ENCODE measurements at places on chromosomes 16 and 17.
A peak's percentile ranks its signal among the peaks of the same experiment; 100 is the strongest.

DNA sequence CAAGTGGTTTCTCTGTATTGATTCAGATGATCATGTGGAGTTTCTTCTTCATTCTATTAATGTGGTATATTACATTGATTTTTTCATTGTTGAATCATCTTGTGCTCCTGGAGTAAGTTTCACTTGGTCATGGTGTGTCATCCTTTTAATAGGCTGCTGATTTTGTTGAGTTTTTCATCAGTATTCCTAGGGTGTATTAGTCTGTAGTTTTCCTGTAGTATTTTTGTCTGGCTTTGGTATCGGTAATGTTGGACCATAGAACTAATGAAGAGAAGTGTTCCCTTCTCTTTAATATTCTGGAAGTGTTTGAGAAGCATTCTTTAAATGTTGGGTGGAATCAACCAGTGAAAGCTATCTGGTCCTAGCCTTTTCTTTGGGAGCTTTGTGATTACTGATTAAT is 99.0 kb downstream of the OMG start:
- no peak for DNase-seq

DNA sequence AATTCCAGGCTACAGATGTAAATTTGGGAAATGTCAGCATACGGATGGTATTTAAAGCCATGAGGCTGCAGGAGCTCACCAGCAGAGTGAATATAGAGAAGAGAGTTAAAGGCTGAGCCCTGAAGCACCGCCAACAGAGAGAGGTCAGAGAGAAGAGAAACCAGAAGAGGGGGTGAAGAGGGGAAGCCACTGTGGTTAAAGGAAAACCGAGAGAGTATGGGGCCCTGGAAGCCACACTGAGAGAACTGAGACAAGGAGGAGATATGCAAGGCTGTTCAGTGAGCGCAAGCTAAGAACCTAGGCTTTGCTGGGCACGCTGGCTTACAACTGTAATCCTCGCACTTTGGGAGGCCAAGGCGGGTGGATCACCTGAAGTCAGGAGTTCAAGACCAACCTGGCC is 24.6 kb downstream of the COPRS start:
- no peak for DNase-seq

DNA sequence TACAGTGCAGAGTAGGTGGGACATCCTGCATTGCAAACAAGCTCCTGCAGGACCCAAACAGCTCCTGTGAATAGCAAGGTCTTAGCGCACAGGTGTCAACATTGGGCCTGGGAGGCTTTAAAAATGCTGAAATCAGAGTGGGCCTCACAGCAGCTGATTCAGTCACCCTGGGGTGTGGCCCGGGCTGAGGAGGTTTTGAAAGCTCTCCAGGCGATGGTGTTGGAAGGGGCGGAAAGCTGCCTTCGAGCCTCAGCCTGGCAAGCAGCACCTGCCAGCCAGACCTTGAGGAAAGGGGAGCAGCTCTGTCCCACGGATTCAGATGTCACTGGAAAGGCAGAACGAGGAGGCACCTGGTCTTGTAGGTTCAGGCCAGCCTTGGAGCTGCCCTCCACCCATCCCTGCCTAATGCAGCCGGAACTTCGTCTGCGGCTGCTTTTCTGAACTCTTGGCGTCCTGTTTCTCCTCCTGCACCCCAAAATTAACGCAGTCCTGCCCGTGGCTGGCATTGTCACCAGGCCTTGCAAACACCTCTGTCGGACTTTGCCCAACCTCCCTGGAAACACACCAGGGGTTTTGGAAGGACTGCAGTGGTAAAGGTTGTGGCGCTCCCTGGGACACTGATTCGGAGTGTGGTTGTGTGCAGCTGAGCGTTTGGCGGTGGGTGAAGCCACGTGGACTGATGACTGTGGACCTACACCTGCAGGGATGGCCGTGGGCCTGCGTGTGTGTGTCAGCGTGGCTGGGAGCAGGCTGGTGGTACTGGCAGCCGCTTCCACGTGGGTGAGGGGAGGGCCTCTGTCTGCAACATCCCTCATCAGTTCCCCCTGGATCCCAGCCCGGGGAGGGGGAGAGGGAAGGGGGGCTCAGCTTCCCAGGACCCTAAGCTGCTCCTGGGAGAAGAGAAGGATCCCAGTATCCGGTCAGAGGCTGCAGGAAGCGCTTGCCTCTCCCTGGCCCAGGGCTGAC is 3.4 kb downstream of the NECAB2 start:
- no peak for DNase-seq

DNA sequence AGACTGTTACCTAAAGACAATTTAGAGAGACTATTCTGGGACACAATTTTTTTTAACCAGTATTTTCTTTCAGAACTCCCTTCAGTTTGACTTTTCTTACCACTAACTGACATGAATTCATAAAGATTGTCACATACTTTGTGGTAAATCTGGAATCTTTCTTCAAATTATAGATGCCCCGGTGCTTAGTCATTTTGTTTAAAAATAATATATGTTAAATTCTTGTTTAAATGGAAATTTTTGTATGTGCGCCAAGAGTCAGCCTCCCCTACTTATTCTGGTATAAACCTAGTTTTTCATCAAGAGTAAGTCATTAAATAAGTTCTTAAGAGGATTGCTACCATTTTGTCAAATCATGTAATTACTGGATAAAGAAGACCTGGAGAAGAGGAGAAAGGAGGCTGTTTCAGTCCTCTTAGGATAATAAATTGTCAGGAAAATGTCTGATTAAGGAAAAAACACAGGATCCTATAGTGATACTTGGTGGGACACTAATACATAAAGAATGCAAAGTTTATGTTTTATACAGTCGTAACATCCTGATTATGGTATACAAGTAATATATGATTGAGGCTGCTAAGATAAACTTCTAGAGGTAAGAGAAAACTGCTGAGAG is 424.4 kb downstream of the PMP22 start:
- DNase-seq, result no peak

DNA sequence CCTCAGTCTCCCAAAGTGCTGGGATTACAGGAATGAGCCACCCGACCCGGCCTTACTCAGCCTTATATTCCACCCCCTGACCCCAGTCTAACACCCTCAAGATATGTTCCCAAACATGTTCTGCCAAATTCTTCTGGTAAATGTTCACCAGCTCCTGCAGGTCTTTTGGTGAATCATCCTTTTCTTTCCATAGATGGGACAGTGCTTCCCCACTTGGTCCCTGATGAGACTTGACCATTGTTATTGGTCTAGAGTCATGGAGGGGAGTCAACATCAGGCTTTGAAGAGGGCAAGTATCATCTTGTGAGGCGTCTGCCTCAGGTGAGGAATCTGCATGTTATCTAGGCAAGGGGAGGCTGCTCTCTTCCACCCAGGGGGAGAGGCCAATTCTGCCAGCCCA is 10.4 kb upstream of the RUNDC3A start:
- no peak for DNase-seq

DNA sequence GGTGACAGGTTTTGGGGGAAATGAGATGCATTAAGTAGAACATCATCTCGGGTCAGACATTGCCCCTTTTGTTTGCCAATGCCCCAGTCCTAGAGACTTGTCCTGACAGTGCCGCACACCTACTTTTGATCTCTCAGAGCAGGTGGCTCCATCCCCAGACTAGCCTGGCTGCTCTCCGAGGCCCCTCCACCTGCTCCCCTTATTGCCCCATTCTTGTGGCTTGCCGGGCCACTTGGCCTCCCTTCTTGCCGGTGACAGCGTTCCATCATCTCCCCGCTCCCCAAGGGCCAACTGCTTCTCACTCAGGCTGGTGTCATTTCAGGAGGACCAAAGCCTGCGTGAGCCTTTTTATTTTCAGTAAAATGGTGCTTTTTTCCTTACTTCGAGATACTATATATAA is 14.9 kb downstream of the UBFD1 start:
- no peak for DNase-seq

DNA sequence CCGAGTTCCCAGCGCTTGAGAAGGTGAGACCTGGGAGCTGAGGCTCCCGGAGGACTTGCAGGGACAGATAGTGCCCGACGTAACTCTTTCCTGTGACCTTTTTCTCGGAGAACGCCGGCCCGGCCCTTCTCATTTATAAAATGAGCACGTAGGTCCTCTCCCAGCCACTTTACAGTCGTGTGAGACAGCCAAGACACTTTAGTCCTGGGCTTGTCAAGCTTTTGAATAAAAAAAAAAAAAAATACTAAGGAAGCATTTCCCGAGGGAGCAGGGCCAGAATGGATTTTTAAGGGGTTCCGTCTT is 241 bp downstream of the DRC3 start:
- no peak for DNase-seq

GRCh38 chr17:31509095-31509804 is 117.8 kb downstream of the RAB11FIP4 start:
- no peak for DNase-seq

DNA sequence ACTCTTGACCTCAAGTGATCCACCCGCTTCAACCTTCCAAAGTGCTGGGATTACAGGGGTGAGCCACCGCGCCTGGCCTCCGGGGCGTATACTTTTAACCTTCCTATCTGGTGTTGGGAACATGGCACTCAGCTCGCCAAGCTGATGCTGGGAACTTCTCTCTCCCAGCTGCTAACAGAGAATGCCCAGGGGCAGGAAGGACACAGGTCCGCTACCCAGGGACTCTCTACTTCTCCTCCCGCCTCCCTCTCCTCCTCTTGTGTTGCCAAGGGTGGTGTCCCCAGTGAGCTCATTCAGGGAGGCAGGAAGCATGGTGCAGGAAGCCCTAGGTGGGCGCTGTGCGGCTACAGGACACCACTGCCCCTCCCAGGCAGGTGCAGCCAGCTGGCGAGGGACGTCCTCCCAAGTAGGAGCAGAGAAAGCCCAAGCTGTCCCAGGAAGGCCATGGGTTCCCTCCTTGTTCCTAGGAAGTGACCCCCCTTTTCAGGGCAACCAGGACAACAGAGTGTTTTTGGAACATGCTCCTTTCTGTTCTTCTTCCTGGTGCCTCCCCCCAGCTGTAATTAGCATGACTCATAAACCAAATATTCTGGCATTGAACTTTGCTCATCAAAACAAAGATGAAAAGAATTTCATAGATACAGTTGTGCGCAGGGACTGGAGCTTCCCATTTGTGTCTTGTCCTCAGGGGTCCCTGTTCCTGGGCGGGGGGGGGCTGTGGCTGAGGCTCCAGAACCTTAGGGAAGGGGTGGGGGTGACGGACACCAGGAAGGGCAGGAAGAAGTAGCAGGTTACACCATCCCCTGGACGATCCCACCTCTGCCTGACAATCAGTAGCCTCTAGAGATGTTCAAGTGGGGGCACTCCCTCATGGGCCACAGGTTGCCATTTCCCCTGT is 2.7 kb downstream of the C1QTNF1 start:
- DNase-seq, result peak; percentile 79

DNA sequence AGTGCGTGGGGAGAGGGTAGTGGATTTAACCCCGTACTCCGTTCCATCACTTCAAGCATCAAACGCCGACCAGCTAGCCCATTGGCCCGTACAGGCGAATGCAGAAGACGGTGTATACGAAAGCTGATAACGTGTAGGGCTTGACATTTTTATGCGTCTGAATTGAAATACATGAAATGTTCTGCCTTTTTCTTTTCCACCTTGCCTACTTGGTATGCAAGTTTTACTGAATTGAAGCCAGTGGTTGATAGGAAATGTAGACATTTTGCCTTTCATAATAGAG is 834 bp upstream of the STAT3 start:
- no peak for DNase-seq

DNA sequence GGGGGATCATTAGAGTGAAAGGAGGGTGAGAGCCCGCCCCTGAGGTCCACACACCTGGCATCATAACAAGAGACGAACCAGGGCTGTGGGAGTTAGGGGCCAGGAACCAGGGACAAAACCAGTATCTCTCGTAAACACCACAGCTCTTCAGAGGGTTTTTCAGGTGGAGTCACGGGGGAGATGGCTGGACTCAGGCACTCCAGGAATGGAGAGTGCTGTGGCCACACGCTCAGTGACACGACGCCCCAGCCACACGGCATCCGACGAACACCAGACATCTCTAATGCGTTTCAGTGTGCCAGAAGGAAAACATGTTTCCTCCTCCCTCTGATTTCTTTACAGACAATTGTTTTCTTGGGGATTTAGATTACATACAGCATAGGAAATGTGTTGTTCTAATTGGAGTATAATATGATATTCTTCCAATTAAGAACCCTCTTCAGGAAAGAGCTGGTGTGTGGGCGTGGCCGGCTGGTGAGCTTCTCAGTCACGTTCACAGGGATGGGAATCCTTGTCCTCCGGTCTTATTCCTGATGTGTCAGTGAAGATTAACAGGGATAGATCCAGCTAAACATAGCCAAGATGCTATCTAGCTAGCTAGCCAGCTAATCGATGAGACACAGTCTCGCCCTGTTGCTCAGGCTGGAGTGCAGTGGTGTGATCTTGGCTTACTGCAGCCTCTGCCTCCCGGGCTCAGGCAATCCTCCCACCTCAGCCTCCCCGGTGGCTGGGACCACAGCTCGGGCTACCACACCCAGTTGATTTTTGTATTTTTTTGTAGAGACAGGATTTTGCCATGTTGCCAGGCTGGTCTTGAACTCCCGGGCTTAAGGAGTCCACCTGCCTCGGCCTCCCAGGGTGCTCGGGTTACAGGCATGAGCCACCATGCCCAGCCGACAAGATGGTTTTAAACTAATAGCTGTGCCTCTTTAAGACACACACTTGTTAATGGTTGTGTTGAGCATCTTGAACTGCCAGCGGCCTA is 98.6 kb downstream of the BANP start:
- no peak for DNase-seq

GRCh38 chr17:55601874-55602364 is 90.7 kb upstream of the SMIM36 start:
- DNase-seq, result peak; percentile 62

DNA sequence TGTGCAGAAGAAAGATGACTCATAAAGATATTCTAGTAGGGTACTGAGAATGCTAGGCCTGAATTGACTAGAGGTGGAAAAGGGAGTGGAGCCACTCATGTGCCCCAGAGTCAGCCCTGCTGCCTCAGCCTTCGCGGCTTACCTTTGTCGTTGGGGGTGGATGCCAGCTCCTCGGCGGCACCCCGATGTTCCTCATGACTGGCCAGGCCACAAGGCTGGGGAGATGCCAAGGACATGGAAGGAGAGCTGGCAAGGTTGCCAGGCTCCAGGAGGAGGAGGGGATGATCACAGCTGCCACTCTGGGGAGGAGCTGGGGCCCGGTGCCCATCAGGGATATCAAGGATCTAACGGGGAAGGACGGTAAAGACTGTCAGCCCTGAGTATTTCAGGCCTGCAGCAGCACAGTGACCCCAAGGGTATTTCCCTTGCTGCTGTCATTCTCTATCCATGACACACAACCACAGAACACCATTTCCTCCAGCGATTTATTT is 9.7 kb upstream of the SLC35B1 start:
- DNase-seq, result no peak

- no peak for DNase-seq
These were observed 27.7 kb downstream of the RTN4RL1 start for GRCh38 chr17:1997289-1997926.

- DNase-seq, result no peak
These were observed 10.0 kb upstream of the SKAP1 start for GRCh38 chr17:48439875-48440505.

DNA sequence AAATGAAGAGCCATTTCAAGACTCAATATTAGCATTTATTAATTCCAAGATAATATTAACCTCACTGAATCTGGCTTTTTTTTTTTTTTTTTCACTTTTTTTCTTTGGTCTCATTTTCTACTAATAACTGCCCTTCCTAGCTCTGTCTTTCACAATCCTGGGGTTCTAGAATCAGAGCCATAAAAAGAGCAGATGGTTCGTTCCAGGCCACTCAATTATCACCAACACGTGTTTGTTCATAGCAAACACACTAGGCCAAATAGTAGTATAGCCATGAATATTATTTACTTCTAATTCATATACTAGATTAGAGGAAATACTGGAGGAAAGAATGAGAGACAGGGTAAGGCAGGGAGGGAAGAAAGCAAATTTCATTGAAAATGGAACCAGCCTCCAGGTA is 39.8 kb downstream of the TEX2 start:
- DNase-seq, result no peak

All from AG20443 (cell line).